ENCODE measurements at places on chromosomes 3 and 15.

DNA sequence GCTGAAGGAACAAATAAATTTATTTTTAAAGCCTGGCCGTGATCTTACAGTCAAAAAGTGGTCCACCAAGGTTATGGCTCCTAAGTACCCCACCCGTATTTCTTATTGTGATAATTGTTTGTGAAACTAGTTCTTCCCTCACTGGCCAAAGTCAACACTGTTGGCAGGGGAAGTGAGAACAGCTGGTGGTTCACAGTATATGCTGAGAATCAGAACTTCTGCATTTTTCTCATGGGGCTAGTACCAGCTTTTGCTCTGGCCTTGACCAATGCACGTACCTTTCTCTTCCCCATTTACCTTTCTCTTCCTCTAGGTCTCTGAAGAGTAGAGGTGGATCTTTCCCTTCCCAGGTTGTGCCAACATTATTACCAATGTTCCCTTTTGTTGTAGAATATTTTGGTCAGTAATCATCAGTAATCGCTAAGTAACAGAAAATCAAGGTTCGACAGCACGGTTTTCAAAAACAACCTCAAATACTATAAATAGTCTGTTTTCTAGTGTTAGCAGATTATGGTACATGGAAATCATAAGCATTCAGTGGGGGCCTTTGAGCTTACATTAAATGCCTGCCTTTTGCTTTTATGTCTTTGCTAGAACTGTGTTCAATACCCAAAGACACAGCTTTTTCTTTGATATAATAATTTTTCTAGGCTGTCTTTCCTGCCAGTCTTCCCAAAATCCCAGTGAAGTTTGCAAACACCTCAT is 268.0 kb downstream of the LPP start:
- DNase-seq: no peak

GRCh38 chr15:96264801-96265515 is 65.5 kb upstream of the NR2F2 start:
- no peak for DNase-seq

DNA sequence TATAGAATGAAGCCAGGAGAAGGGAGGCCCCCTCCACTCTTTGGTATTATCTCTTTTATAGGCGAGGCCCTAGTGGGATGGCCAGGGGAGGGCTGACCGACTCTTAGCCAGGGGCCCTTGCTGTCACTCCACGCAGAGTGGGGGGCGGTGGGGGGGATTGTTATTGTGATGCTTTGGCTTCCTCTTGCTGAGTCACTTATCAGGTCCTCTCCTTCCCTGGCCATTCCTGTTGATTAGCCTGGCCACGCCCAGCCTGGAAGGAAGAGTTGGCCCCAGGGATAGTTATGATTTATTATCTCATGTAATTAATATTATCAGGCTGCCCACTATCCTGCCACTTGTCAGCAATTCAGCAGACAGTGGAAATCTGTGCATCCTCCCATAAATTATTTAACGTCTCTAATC is 25.5 kb upstream of the SKOR1 start:
- no peak for DNase-seq

DNA sequence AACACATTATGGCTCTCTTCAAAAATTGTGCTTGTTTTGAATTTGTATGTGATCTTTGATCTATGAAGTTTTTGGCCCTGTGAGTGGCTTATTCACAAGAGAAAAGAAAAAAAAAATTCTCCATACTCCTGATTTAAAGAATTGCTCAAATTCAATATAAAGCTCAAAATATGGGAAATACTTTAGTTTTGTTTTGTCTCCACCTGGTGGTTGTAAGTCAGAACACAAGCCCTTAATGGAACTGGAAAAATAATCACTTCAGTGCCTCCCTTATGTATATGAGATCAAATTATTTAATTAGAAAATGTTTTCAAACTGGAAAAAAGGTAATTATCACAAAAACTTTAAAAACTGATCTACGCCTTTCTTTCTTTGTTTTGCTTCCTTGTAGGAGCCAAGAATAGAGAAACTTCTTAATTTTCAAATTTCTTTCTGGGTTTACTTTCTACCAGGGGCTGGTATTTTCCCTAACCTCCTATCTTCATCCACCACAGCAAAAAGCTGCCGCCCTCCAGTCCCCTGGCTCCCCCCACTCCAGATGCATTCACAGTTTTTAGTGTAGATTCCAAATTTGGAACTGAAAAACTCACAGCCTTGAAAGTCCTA is 50.6 kb downstream of the SERP1 start:
- DNase-seq: no peak

- DNase-seq: no peak
These were observed 1.8 kb downstream of the STAG1 start for GRCh38 chr3:136750209-136750896.

GRCh38 chr3:171258316-171258715 is 201.9 kb downstream of the TNIK start:
- DNase-seq: no peak

DNA sequence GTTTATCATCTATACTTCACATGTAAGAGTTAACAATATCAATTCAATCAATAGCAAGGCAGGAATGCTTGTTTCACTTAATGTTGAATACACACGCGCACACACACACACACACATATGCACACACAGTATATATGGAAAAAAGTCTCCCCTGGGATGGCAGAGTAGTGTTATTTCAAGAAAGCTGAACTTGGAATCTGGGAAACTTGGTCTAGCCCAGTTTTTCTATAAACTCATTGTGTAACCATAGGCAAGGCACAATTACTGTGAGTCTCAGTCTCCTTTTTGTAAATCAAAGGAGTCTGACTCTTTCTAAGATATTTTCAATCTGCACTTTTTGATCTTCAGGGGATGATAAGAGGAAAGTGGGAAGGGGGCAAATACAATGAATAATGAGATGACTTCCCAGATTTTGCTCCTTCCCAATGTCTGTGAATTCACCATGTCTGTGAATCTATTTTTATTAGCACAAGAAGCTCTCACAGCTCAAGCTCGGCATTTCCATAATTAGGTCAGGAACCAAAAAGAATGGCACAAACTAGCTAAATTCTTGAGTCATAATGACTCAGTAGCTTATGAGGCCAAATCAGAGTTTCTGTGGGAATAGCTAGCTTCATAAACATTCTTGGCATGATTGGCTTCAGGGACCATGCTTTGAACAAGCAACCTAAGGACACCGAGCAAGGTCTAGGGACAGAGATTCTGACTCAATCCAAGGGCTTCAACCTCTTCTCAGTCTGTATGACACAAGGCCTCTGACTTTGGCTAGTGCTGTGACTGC is 227.4 kb upstream of the DCBLD2 start:
- DNase-seq: no peak

GRCh38 chr3:54353946-54354345 is 231.6 kb downstream of the CACNA2D3 start:
- no peak for DNase-seq

GRCh38 chr3:52240059-52240885 is 1.3 kb upstream of the TWF2 start:
- no peak for DNase-seq

GRCh38 chr15:98734466-98735199 is 86.3 kb downstream of the IGF1R start:
- DNase-seq: no peak

GRCh38 chr15:56972426-56972825 is 54.0 kb downstream of the TCF12 start:
- DNase-seq: no peak

GRCh38 chr3:129001806-129002572 is 885 bp downstream of the EFCC1 start:
- no peak for DNase-seq

GRCh38 chr15:94524565-94524964 is 293.2 kb downstream of the MCTP2 start:
- DNase-seq: no peak

DNA sequence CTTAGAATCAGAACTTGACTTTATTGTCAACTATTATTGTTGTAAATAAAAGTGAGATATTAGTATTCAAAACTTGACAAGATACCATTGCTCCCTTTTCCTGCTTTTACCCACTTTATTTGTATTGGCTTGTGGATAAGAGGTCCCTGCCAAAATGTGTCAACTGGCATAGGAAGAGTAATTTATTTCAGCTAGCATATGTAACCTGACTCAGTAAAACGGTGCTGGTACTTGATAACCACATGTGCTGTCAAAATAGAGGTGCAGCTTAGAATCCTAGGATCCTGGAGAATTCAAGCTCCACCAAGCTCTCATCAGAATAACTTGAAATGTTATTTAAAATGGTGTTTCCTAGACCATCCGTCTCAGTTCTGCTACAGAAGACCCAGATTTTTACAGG is 90.2 kb upstream of the TGFBR2 start:
- no peak for DNase-seq

- no peak for DNase-seq
These were observed 103.3 kb downstream of the TPRA1 start for GRCh38 chr3:127487196-127487595.

- no peak for DNase-seq
These were observed 949 bp upstream of the MITF start for GRCh38 chr3:69738315-69738714.

GRCh38 chr15:50138391-50138790 is 19.4 kb upstream of the ATP8B4 start:
- DNase-seq: no peak

All from activated CD8-positive, alpha-beta memory T cell treated with anti-CD3 and anti-CD28 coated beads for 48 hours (primary cell).